Fibroblast of the conjunctiva (primary cell): ENCODE measurements at places on chromosomes 2 and 18.

GRCh38 chr2:182622231-182622630 is 93.8 kb upstream of the DNAJC10 start:
- no peak for DNase-seq

- no peak for DNase-seq
These were observed 126.5 kb upstream of the CCDC68 start for GRCh38 chr18:55085557-55086285.

DNA sequence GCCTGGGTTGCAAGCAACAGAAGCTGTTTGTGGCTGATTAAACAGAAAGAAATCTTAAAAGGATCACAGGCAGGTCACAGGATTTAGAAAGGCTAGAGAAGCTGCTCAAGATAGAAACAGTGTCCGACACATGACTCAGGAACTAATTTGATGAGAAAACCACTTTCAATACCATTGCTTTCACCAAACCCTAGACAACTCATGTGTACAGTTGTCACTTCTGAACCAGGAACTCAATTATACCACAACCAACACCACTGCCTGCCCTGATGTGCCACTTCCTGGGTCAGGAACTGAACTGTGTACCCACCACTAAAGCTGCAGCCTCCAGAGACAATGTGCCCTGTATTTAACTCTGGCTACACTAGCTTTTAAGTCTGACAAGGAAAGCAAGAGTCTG is 56.0 kb downstream of the TMEM247 start:
- no peak for DNase-seq

GRCh38 chr2:22326250-22326649 is 1058.7 kb upstream of the KLHL29 start:
- DNase-seq = no peak

GRCh38 chr2:174606336-174606735 is 8.7 kb upstream of the WIPF1 start:
- DNase-seq = peak; percentile 69

DNA sequence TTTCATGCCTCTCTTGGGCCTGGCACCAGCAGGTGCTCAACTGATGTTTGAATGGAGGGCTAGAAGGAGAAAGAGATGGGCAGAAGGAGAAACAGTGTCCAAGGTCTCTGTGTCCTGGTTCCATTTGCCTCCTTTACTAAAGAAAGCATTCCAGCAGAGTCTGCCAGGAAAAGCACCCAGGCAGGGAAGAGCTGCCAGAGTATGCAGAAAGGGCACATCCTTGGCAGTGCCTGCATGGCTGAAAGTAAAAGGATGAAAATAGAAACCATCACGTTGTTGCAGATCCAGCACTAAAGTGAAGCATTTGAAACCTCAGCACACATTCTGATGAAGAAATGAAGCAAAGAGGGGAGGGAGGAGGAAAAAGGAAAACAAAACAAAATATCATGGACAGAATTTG is 142.2 kb downstream of the ESCO1 start:
- no peak for DNase-seq

DNA sequence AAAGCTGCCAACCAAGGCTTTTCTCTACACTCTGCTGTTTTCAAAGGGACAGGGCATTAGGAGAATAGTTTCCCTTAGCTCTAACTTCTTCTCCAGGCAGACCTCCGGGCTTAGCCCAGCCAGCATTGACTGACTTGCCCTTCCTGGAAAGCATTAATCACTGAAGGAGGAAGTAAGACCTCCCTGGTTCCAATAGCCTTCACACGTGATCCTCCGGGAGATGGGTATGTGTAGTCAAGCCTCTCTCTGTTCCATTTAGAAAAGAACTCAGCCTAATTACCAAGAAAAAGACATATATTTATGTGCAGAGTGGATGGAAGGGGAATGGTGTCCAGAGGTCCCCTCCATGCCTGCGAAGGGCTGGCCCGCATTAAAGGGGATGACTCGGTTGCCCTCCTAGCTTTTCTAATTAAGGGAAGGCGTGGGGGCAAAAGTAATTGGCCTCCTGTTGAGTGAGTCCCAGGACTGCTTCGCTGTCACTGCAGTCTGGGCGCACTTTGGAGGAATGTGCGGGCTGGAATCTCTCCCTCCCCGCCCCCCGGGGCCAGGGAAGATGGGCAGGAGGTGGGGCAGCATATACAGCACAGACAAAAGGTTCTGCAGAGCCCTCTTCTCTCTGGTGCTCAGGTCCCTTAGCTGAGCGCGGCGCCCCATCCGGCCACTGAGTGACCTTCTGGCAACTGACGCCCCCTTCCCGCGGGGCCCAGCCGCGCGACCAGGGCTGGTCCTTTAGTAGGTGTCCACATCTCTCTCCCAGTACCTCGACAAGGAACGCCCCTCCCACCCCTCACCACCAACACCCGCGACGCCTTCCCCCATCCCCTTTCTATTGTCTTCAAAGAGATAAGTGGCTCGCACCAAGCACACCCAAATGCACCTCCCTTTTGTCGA is 686.0 kb downstream of the NRXN1 start:
- no peak for DNase-seq

- DNase-seq = peak; percentile 61
These were observed 176.4 kb downstream of the AGAP1 start for GRCh38 chr2:235669983-235670962.

DNA sequence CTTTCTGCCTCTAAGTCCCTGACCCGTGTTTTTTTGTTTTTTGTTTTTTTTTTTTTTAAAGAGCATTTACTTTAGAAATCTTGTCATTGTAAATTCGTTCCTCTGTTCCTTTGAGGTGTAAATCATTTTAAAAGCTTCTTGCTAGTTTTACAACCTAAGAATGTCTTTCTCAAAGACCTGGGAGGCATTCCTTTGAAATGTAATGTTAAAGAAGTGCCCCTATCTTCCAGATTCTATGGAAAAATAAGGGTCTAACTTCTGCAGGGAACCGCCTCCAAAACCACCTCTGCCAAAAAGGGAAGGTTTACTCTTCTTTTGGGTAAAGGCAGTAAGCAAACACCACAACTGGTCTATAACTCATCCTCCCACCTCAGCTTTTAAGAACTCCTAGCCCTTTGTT is 259.6 kb upstream of the ZNF804A start:
- no peak for DNase-seq

DNA sequence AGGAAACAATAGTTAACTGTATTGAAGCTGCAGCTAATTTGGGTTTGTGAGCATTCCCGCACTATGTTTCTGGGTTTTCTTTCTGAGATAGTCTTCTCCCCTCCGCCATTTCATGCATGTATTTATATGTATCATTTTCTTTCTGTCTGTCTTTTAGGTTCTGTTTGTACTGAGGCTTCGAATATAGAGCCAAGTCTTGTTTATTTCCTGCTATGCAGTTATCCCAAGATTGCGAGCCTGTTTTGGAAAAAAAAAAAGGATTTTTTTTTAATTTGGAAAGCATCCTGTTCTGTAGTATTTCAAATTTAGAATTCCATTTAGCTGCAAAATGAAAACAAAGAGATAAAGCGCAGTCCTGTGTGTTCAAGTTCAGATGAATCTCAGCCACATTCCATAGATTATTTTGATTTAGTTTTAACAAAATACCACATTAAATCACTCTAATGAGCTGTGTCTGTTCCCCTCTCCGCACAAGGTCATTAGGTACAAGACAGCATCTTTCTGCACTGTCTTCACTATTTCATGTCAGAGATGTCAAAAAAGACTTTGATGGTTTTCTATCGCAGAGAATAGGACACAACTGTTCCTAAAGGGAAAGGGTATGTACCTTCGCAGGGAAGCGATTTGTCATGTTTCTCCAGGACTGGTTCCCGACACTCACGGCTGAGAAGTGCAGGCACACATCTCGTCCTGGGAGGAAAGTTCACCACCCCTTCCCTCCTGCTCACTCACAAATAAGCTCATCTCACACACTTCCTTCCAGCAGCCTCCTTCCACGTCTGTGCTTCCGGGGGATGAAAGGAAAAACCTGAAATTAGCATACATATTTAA is 443.4 kb downstream of the ZNF516 start:
- DNase-seq = no peak

DNA sequence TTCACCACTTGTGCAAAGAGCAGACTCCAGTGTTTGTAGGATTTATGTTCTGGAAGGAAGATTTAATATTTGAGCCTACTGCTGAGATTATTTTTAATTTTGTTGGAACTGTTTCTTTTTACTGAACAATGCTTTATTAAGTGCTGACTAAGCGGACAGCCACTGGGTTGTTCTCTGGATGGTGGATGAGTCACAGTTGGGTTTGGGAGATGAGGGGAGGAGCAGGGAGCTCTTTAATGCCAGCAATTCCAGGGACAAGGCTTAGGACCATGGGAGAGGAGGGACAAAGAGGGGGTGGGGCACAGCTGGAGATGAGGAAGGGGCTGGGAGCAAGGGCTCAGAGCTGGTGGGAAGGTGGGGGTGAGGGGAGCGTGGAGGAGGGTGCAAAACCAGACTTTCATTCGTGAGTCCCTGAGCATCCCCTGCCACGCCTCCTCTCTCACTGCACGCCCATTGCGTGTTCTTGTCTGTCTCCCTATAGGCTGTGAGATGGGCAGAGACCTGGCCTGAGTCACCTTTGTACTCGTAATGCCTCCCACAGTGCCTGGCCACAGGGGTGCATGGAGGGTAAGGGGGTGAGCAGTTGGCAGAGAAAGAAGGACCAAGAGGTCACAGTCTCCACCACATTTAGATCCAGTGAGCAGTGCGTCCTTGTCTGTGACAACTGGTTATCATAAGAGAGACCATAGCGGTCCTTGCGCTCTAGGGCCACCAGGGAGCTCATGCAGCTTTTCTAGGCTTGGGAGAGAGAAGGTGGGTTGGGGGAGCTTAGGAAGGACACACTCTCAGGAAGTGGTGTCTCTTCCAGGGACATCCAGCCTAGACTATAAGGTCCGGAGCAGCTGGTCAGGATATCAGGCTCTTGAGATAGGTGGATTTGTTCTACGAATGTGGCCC is 18.4 kb downstream of the SLC4A3 start:
- peak; percentile 28 for DNase-seq

DNA sequence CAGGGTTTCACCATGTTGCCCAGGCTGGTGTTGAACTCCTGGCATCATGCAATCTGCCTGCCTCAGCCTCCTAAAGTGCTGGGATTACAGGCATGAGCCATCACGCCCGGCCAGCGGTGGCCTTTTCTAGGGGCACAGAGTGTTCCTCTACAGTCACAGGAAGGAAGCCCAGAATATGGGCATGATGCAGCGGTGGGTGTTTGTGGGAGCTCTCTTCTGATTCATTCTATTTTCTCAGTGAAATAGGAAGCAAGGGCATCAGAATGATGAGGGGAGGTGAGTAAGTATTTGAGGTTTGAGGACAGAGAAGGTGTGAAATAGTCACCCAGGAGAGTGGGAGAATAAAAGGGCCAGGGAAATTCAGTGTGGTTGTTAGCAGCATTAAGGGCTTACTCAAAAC is 70.3 kb upstream of the PSME4 start:
- no peak for DNase-seq

DNA sequence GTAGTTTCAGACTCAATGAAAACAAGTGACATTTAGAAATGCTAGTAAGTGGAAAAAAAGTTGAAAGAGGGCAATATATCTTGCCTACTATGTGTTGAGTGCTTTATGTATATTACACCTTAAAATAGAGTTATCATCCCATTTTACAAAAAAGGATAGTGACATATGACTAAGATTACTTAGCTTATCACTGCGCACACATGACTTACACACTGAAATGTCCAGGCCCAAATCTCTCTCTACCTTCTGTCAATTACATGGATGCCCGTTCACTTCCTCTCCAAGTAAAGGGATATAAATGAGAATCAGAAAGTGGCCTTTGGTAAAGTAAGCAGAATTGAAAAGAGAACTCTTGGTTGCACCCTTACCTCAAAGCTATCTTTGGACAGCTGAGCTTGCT is 3.6 kb upstream of the PARD3B start:
- DNase-seq = no peak

GRCh38 chr2:60546756-60547420 is 6.6 kb downstream of the BCL11A start:
- no peak for DNase-seq

- no peak for DNase-seq
These were observed 3.4 kb downstream of the OSR1 start for GRCh38 chr2:19355014-19355405.

- DNase-seq = no peak
These were observed 96.5 kb downstream of the SEPTIN10 start for GRCh38 chr2:109517118-109517889.

- no peak for DNase-seq
These were observed 62.0 kb upstream of the ANKRD44 start for GRCh38 chr2:197372592-197372991.

DNA sequence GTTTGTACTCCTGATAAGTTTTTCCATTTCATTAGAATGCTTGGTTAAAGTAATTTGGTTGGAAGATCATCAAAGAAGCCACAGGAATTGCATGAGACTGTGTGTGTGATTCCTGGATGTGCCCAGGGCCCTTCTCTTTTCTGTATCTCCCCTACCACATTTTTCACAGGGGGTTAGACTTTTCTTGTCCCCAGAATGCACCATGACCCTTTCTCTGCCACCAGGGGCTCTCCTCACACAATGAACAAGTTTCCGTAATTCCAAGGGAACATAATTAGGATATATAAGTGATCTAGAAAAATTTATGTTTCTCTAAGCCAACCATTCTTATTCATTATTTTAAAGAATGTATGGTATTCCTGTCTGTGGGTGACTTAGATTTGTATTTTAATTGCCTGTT is 291.8 kb downstream of the NEDD4L start:
- DNase-seq = no peak

- DNase-seq = no peak
These were observed 1.6 kb upstream of the LIMS2 start for GRCh38 chr2:127676906-127677305.
